ENCODE measurements at places on chromosomes 1 and 21.

- no peak for DNase-seq
Measured at GRCh38 chr1:92219028-92219427, 1.3 kb downstream of the C1orf146 start.

- no peak for DNase-seq
Measured at GRCh38 chr1:43427941-43428340, 25.8 kb downstream of the HYI start.

DNA sequence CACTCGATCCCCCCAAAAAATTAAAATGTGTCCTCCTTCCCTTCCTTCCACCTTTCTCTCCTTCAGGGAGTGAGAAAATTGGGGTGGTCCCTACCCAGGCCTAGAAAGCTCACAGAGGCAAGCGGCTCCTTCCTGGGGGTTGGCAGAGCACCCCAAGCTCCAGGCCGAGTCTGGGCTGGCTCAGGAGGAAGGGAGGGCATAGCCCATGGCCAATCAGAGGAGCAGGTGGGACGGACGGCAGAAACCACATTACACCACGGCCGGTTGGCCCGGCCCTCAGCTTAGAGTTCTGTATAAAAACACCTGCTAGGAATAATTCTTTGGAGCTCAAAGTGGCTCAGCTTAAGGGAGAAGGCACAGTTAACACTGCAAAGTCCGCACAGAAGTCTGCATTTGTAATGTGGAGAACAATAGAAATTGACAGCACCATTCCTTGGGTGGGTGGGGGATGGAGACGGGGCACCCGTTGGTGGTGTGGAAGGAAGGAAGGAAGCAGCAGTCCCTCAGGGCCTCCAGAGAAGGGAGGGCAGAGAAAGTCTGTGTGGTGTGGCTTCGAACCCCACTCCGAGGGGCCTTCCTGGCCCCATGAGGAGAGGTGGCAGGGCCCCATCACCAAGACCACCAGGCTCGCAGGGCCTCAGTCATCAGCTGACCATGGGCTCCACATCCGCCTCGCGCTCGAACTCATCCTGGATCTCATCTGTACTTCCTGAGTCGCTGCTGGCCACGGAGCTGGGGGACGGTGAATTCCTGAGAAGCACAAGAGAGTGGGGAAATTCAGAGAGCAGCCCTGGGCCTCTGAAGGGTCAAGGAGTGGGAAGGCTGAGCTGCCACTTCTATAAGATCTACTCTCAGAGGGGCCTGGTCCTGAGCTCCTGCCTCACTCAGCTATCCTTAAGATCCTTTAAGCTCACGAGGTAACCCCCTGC lies 5.8 kb upstream of the ALDH4A1 start:
- DNase-seq = no peak

GRCh38 chr1:203711251-203712007 lies 53.6 kb upstream of the LAX1 start:
- DNase-seq = no peak

Data from M059J (cell line).